ENCODE measurements at places on chromosomes 3 and 15.

- no peak for DNase-seq
Observed at GRCh38 chr15:85149465-85150129, 167.9 kb downstream of the PDE8A start.

DNA sequence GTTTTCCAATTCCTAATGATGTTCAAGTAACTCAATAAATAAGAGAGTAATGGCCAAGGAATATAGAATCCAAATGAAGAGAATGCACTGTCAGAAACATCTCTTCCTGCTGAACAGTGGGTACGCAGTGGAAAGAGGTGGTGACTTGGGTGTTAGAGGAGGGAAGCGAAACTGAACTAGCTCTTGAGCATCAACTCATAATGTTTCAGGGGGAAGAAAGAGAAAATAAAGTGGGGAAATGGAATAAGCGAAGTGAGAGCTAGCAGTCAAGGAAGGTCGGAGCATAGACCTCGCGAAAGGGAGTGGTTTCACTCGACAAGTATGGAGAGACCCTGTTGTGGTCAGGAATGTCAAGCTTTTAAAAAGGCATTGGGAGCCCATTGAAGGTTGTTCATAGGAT is 309.5 kb downstream of the GAP43 start:
- DNase-seq, result no peak

- DNase-seq, result no peak
Observed at GRCh38 chr3:139309061-139309591, 34.7 kb upstream of the MRPS22 start.

DNA sequence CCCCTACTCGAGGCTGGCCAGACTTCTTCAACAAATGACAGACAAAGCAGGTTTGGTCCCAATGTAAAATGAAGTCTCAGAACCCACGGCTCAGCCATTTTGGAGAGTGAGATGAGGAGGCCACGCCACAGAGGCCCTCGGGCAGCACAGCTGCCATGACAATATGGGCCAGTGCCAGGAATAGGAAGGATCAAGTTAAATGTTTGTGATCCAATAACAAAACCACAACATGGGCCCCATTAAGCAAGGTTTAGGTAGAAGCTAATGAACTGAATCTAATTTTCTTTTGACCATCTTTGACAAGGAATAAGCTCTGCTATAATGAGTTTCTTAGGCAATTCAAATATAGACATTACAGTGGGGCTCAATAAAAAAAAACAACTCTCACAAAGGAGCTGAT is 52.6 kb downstream of the RFTN1 start:
- no peak for DNase-seq

- no peak for DNase-seq
Observed at GRCh38 chr3:24838533-24838932, 343.9 kb upstream of the THRB start.

GRCh38 chr15:63752075-63752684 is 81.6 kb downstream of the HERC1 start:
- DNase-seq, result peak; percentile 23
